ENCODE measurements at places on chromosomes 2 and 18.
A peak's percentile ranks its signal among the peaks of the same experiment; 100 is the strongest.

- no peak for DNase-seq
Observed at GRCh38 chr2:222526480-222527277, 102.3 kb downstream of the SGPP2 start.

- no peak for DNase-seq
Observed at GRCh38 chr2:215149060-215149459, 10.6 kb upstream of the ABCA12 start.

GRCh38 chr2:65465124-65465523 lies 32.7 kb upstream of the SPRED2 start:
- no peak for DNase-seq

GRCh38 chr2:192243488-192243887 lies 48.8 kb upstream of the TMEFF2 start:
- no peak for DNase-seq

GRCh38 chr2:191245869-191246531 lies 796 bp downstream of the MYO1B start:
- DNase-seq = peak; percentile 97

GRCh38 chr2:200266406-200266805 lies 40.1 kb upstream of the SPATS2L start:
- DNase-seq = no peak

DNA sequence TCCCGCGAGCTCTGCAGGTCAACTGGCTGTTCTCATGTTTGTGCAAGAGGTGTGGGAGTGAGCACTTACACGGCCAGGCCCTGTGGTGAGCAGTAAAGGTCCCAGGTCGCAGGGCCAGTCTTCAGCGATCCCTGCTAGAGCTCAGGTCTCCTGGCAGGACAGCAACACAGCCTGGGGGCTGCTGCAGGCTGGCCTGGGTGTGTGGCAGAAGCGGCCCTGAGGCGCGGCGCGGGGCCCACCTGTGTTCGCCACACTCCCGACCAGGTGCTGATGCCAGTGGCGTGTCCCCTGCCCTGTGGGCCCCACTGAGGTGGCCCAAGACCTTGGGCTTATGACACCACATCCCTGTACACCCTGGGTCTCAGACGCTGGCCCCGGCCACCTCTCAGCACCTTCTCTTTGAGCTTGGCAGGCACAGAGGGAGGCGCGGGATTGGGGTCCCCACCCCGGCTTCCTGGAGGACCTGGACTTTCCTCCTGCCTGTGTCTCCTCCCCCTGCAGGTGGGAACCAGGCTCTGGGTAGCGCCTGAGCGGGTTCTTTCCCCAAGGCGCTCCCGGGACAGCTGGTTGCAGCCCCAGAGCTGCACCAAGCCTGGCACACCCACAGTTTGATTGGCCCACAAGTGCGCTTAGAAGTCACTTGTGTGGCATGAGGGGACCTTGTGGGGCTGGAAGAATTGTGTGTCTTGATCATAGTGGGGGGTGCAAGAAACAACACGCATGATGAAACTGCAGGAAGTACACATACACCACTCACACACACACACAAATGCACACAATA lies 59.2 kb downstream of the TWIST2 start:
- DNase-seq = peak; percentile 19

GRCh38 chr18:62372156-62372555 lies 47.0 kb downstream of the TNFRSF11A start:
- DNase-seq = no peak

GRCh38 chr2:16962505-16962904 lies 296.9 kb upstream of the CYRIA start:
- DNase-seq = no peak

All from GM23338 (cell line).